ENCODE measurements at places on chromosomes 2 and 18.

- peak; percentile 62 for DNase-seq
Observed at GRCh38 chr2:231132129-231132528, 7.3 kb upstream of the HTR2B start.

DNA sequence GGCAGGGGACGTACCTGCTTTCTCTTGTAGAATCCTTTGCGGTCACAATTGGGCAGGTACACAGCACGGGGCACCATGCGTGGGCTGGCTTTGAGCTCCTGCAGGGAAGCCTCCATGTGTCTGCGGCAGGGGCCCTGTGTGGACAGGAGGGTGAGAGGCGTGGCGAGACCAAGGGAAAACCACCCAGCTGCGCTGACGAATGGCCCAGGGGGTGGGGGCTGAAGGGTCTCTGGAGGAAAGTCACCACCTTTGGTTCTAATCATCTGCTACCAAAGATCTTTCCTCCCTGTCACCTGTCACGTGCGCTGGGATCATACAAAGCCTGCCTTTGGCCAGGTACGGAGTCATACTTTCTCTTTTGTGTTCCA lies 17.3 kb downstream of the IGFBP5 start:
- DNase-seq = no peak

DNA sequence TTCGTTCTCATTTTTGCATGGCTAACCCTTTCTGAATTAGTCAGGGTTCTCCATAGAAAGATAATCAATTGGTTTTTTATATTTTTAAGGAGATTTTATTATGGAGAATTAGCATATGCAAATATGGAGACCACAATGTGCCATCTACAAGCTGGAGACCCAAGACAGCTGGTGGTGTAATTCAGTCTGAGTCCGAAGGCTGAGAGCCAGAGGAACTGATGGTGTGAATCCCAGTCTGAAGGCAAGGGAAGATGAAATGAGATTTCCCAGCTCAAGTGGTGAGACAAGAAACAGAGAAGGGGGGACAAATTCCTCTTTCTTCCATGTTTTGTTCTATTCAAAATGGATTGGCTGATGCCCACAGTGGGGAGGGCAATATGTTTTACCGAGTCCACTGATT lies 80.7 kb downstream of the PLCL1 start:
- no peak for DNase-seq

DNA sequence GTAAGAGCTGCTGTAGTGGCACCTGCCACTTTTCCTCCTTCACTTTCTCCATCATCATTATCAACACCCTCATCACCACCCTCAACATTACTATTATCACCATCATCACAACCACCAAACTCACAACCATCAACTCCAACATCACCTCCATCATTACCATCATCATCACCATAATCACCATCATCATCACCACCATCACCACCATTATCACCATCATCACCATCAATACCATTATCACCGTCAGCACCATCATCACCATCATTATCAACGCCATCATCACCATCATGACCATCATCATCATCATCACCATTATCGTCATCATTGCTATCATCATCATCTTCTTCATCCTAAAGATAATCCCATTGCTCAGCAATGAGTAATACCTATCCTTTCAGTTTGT lies 255.8 kb downstream of the CYRIA start:
- DNase-seq = no peak

- DNase-seq = no peak
Observed at GRCh38 chr18:41146301-41146700, 808.7 kb upstream of the PIK3C3 start.

- no peak for DNase-seq
Observed at GRCh38 chr2:219254590-219255201, 978 bp upstream of the TUBA4A start.

GRCh38 chr2:139389391-139389790 lies 609.2 kb upstream of the NXPH2 start:
- no peak for DNase-seq

- no peak for DNase-seq
Observed at GRCh38 chr2:64350996-64351395, 103.0 kb upstream of the LGALSL start.

DNA sequence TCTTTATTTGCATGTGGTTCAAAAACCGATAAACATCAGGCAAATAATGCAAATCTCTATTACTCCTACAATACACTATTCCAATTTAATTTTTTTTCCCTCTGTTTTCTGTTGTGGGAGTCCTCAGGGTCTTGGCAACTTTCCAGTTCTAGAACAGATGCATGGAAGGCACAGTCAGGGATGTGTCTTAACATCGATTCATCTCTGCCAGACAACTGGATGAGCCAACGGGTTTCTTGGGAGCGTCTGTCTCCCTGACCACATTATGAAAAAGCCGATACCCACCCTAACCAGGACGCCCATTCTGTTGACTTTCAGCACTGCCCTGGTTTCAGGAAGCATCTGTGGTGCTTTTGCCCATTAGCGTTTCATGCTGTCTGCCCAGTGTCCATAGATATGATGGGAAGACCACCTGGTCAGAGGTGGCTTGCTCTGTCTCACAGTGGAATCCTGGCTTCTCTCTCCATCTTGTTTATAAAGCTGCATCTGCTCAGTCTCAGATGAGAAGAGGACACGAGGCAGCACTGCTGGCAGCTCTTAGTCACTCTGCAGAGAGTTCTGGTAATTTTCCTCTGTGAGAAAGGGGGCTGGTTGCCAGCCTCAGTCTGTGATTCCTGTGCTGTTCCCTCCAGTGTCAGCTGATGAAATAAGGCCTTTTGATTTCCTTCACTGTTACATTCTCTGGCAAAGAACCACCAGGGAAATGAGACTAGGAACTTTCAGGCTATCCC lies 57.9 kb upstream of the KCNE4 start:
- DNase-seq = peak; percentile 81

- DNase-seq = no peak
Observed at GRCh38 chr18:51711298-51711889, 513.9 kb upstream of the MEX3C start.

DNA sequence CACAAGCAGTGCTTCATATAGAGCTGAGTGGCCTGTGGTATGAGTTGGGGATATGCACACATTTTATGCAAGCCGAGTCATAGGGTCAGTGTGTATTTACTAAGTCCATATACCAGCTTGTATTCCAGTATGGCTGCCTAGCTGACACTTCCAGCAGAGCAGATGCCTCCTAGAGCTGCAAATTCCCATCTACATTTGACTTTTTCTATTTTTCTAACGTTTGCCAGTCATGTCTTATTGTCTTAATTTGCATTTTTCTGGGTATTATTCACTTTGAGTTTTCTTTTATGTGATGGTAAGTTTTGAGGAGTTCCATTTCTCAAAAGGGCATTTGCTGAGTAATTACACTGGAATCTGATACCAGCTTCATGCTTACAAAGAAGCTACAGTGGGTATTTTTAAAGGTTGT lies 334.5 kb upstream of the CDH2 start:
- peak; percentile 70 for DNase-seq

- DNase-seq = no peak
Observed at GRCh38 chr2:25566694-25567093, 106.7 kb downstream of the DTNB start.

GRCh38 chr18:75003039-75003438 lies 205.9 kb downstream of the PTGR3 start:
- no peak for DNase-seq

- no peak for DNase-seq
Observed at GRCh38 chr18:8980918-8981317, 121.6 kb upstream of the NDUFV2 start.

- DNase-seq = no peak
Observed at GRCh38 chr2:16330571-16330970, 335.1 kb downstream of the CYRIA start.

GRCh38 chr2:199458009-199458805 lies 468 bp upstream of the SATB2 start:
- DNase-seq = peak; percentile 59

DNA sequence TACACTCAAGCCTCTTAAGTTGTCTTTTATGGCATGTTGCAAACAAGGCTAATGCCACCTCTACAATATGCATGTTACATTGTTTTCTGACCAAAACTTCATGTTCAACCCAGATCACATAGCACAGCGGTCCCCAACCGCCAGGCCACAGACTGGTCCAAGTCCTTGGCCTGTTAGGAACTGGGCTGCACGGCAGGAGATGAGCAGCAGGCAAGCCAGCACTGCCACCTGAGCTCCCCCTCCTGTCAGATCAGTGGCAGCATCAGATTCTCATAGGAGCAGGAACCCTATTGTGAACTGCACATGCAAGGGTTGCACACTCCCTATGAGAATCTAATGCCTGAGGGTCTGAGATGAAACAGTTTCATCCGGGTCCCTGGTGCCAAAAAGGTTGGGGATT lies 324.8 kb upstream of the CHAC2 start:
- DNase-seq = no peak

GRCh38 chr2:218396688-218397462 lies 2.8 kb upstream of the CTDSP1 start:
- peak; percentile 62 for DNase-seq

- DNase-seq = no peak
Observed at GRCh38 chr2:215332872-215333595, 21.2 kb downstream of the ATIC start.

DNA sequence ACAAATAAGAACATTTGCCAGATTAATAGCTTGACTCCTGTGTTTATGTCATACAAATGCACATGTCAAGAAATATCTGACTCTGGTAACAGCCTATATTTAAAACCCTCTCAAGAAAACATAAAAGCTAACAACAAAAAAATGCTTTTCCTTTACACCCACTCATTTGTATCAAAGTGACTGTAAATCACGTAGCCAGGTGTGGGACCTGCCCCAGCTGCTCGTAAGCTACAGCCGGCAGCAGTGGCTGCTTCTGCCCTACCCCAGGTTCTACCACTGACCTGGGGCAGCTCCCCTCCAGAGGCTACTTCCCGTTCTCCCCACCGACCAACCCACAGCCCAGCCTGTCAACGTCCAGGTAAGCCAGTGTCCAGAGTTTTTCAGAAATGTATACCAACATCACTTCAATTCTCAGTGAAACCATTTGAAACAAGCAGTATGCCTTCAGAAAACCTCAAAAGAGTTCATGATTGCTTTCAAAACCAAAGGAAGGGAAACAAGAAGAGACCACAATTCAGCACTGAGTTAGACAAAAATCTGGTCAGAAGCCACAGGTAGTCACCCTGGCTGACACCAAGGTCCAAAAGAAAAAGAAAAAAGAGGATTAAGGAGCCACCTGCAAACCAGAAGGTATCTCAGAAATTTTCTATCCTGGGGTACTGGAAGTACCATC lies 40.4 kb downstream of the KIDINS220 start:
- no peak for DNase-seq

GRCh38 chr18:22694954-22695353 lies 238.2 kb upstream of the RBBP8 start:
- DNase-seq = peak; percentile 98

DNA sequence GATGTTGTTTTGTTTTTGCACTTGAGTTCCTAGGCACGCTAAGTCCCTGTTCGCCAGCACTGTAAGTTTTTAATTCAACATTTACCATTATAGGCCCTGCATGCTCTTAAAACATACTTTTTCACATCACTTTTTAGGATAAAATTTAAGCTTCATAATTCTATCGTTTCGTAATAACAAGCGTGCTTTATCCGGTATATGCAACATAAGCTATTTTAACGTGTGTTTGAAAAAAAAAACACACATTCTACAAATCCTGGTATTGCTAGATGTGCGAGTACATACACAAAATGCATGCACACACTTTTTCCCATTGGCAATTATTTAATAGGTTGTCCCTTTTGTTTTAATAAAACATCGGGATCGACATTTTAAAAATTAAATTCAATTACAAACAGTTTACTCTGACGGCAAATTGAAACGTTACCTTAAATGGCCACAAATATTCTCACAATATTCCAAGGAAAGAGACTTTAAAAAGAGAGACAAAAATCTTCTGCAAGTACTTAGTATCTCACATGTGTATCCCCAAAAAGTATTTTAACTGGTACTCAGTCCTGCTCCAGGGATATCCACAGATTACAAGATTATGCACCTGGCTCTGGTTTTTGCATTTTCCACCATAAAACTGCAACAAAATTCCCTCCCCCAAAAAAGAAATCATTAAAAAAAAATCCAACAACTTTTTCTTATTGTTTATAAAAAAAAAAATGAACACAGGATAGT lies 1.0 kb upstream of the TCF4 start:
- peak; percentile 31 for DNase-seq

- DNase-seq = no peak
Observed at GRCh38 chr2:219309278-219309677, at the start of gene PTPRN. Gene PTPRN (minus strand): TSS chr2:219309401. CDS start chr2:219309332, 69 bp downstream.

DNA sequence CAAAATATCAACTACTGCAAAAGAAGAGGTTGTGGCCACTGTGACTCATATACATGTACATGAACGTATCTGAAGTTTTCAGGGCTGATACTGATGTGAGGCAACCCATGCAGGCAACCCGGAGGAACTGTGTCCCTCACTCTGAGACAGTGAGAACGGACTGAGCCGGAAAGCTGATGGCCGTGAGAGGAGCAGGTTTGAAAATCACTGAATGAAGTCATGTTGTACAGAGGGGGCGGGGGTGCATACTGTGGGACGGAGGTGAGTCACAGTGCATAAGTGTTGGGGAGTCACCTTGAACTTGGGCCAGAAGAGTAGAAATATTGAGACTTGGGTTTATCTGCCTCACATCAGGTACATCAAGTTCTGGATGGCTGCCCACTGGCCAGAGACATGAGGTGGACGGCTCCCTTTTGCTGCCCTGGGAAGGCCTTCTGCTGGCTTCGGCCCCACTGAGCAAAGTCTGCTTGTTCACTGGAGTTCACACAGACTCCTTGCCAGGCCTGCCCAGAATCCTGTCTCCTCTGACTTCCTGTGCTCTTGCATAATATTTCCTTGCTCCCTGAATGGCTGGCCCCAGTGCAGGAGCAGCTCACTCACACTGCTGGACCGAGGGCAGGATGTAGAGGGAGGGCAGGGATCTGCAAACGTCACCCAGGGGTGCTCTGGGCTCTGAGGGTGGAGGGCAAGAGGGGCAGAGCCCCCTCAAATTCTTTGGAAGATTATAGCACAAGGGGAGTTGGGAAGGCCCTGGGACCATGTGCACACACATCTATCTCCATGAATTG lies 18.1 kb downstream of the EPAS1 start:
- DNase-seq = peak; percentile 96

GRCh38 chr2:5250482-5250881 lies 441.7 kb upstream of the SOX11 start:
- peak; percentile 0 for DNase-seq

GRCh38 chr2:19786408-19787058 lies 115.2 kb downstream of the TTC32 start:
- DNase-seq = peak; percentile 64

- peak; percentile 95 for DNase-seq
Observed at GRCh38 chr18:58785171-58785805, 79.4 kb upstream of the ZNF532 start.

- peak; percentile 68 for DNase-seq
Observed at GRCh38 chr2:175855794-175856453, 146.1 kb downstream of the LNPK start.

DNA sequence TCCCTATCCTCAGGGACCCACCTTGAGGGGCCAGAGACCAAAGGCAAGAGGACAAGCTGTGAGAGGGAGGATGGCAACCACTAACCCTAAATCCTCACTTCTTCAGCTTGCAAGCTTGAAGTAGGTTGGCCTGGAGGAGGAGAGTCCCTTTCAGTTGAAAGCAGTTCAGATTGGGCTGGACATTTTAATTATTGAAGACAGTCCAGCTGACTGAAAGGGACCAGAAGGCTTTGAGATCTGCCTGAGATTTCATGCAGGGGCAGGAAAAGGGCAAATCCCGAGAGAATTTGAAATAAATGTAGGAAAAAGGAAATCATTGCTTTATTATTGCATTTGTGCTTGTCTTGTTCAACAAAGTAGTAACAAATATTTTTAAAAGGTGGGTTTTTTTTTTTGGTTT lies 118.9 kb upstream of the STON1 start:
- DNase-seq = no peak
